ACHN (cell line): ENCODE measurements at places on chromosomes 6 and 20.
A peak's percentile ranks its signal among the peaks of the same experiment; 100 is the strongest.

DNA sequence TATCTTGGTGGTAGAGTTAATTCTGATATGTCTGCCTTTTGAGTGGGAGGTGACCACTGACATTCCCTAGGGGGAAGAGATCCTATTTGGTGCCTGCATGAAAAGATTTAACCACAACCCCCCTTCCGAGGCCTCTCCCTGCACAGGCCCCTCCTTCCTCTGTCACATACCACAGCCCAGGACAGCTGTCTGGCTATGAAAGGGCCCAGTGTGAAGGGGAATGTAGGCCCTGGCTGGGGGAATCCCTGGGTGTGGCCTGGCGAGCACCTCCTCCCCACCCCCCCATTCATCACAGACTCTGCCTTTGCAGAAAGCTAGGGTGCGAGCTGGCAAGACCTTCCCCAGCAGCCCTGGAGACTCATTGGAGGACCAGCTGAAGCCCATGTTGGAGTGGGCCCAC, 27.4 kb upstream of the MAPRE1 start:
- no peak for DNase-seq

DNA sequence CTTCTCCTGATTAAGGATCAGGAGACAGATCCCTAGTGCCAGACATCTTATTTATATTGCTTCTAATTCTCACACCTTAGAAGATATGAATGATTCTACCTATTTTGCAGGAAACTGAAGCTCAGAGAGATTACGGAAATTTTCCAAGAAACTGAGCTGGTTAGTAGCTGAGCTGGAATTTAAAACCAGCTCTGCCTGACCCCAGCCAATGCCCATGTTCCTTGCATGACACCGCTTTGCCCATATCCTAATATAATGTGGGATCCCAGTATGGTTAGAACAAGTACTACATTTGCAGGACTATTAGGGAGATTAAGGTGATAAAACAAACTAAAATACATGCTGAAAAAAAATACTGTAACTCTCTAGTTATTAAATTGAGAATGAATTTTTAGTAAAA, 1.9 kb downstream of the TMEM30A start:
- DNase-seq = no peak

GRCh38 chr6:50716899-50717509, 3.7 kb downstream of the TFAP2D start:
- DNase-seq = no peak

- no peak for DNase-seq
Observed at GRCh38 chr6:147909640-147910039, 401.1 kb downstream of the SAMD5 start.

DNA sequence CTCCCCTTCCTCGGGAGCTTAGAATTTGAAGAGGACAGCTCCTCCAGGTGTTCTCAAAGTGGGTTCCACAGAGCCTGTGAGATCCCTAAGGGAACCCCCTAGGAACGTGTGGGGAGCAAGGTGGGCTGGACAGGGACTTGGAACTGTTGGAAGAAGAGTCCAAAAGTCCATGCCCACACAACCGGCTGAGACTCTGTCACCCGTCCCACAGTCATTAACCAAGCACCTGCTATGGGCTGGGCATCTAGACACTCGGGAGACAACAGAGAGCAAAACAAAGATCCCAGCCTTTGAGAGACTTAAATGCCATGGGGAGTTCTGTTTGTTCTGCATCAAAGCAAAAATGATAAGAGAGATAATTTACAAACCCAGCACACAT, 51.9 kb upstream of the SAYSD1 start:
- no peak for DNase-seq

DNA sequence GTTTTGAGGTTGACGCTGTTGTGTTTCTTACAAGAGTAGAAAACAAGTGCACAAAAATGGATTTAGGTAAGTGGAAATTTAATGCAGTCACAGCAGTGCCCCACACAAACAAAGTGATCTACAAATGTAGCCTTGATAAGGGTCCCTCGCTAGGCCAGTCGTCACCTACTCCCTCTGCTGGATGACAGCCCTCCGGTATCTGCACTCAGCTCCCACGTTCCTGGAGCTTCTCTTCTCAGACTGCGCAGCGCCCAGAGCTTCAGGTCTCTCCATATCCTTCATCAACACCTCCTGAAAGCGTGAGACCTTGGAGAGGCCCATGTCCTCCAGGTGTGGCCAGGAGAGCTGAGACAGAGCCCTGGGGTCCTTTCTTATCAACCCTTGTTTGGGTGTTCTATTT, 58.3 kb upstream of the MAP3K4 start:
- DNase-seq = no peak

- DNase-seq = no peak
Observed at GRCh38 chr6:13146442-13146841, 181.9 kb downstream of the TBC1D7 start.

GRCh38 chr20:63054681-63055240, 48.0 kb upstream of the BHLHE23 start:
- no peak for DNase-seq

- DNase-seq = no peak
Observed at GRCh38 chr6:82259389-82259788, 11.8 kb upstream of the IBTK start.

GRCh38 chr6:31528307-31528777, 420 bp upstream of the MCCD1 start:
- no peak for DNase-seq

DNA sequence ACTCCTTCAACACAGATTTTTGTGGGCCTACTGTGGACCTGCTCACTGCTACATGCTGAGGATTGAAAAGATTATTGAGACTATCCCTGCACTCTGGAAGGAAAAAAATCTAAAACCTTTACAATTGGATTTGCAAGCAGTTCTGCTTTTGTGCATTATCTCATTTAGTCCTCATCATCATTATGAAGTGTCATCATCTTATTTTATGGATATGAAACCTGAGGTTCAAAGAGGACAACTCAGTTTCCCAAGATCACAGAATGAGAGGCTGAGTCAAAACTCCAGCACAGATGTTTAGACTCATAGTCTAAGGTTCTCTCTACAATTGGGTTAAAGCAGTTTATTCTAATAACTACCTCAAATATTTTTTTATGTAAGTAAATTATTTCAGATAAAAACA, 160.2 kb upstream of the MARCKS start:
- no peak for DNase-seq

DNA sequence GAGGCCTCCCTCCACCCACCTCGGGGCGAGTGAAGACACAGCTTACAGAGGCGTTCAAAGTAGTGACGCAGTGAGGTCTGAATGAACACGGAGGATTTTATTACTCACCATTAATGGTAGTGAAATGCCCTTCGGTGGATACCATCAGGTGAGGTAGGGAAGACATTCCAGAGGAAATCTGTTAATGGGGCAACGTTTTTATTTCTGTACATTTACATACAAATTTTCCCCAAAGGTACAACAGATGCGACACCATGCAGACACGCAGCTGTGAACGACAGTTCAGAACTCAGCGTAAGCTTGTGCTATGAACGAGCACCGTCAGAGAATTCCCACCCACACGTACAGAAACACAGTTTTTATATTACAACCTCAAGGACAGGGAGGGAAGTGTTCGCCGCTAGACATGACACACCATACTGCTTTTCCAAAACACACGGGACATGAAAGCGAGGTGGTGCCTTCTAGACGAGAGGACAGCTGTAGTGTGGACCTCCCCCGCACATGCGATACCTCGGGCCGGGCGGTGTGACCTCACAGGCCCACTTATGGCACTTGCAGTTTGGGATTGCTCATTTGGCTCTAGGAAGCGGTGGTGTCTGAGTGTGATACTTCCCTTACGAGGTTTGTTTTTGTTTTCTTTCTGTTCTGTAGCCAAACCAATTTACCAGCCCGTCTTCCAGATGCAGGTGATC, 10.7 kb downstream of the PSMG4 start:
- no peak for DNase-seq

- DNase-seq = no peak
Observed at GRCh38 chr6:154602708-154603107, 92.2 kb upstream of the CNKSR3 start.

DNA sequence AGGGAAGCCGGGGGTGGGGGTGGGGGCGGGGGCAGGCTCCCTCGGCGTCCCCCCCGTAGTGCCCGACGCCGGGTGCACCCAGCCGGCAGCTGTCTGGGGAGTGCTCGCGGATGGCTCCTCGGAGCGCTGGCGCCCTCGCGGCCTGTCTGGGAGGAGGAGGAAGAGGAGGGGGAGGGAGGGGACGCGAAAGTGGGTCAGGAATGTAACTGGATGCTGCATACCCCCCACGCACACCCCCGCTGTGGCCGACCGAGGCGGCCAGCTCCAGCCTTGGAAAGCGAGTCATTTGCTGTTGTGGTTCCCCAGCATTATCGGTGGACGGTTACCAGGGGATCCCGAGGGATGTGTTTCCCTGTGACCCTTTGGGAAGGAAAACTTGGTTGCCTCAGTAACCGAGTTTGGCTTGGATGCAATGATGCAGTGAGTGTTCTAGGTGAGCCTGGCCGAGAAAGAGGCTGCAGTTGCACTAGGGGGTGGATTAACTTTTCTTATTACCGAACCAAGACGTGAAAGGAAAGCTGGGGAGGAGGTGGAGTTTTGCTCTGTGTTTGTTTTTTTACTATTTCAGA, 55.2 kb upstream of the RREB1 start:
- DNase-seq = peak; percentile 29

GRCh38 chr6:13787137-13787536, 27.2 kb downstream of the MCUR1 start:
- DNase-seq = no peak

- DNase-seq = no peak
Observed at GRCh38 chr20:2455771-2456497, 14.7 kb downstream of the SNRPB start.

DNA sequence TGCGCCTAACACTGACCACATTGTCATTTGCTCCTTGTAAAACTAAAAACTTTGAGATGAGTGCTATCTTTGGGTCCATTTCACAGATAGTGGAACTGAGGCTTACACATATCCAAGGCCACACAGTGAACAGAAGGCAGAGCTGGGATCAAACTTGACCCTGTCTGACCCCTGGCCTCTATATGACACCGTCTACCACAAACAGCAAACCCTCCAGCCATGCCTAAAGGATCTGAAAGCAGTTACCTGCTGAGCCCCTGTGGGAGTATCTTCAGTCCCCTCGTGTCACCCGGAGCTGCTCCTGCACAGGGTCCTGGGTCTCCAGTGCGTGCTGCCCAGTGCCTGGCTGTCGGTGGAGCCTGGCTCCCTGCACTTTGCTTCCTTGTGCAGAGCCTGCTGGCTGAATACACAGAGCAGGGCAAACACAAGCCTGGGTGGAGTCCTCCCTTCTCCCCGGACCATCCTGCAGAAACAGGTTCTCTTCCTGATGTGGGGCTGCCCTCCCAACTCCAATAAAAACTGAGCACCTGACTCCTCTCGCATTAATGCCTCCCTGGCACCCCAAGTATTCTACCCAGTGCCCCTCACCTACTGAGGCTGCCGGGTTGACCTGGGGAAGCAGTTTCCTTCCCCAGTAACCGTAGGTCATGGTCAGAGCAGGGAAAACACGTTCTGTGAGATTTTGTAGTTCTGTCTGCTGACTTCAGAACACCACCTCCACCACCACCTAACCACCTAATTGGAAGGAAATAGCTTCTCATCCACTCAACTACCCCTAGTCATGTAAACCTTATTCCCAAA, at the start of gene BCAS1:
Gene BCAS1 (minus strand): TSS at position 408 of the 801 bp plus-strand sequence. CDS start 11,876 bp downstream, outside the sequence.
- DNase-seq = no peak
